ENCODE measurements at places on chromosomes 2 and 18. TPM values are rescaled to one million over a fixed set of nuclear protein-coding genes. Genes with fewer than 3 reads are reported as not detected.

The SPRED2 gene
- 6.7 TPM for total RNA-seq

- DNase-seq: no peak
Measured at GRCh38 chr2:224109751-224110150, 70.7 kb upstream of the SERPINE2 start.

DNA sequence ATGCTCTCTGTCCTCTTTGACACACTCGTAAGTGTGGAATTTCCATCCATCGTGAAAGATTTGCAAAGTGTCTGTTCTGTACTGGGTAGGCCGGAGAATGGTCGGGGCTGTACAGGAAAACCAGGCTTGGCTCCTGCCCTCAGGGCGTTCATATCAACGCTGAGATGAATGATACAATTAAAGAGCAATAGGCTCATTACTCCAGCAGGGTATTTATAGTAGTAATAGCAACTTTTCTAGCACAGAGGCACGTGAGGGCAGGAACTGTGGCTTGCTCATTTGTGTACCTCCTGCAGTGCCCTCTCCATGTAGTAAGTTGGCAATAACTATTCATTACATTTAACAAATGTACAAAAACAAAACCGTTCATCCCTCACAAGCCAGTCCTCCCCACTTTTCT, 5.3 kb upstream of the NCK2 start:
- no peak for DNase-seq

DNA sequence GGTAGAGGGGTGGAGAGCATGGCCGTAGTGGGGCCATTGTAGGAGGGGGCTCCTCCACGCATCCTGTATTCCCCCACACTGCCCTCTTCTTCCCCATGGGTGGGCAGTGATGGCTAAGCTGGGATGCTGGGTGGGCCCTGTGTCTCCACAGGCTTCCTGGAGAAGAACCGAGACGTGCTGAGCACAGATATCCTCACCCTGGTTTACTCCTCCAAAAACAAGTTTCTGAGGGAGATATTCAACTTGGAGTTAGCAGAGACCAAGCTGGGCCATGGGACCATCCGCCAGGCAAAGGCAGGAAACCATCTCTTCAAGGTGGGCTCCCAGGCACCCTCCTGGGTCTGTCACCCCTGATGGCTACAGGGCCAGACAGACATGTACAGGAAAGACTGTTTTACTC, 52.8 kb downstream of the MYO7B start:
- no peak for DNase-seq

- no peak for DNase-seq
Measured at GRCh38 chr2:82690757-82691411, 1768.2 kb downstream of the SUCLG1 start.

GRCh38 chr2:20427931-20428526, 18.8 kb upstream of the RHOB start:
- DNase-seq: no peak

DNA sequence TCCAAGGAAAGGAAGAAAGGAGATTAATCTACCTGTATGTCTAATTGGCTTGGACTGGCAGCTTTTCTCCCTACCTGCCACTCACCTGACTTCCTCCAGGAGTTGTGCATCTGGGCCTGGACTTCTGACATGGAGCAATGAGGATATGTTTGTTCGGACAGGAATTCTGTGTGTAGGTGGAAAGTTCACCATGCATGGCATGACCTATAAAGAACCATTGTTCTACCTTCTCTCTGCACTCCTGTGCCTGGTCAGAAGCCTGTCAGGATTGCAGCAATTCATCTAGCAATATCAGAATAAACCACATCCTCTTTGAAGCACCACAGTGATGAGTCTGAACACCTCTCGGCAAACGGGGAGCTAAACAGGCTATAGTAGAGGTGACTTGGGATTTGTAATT, 20.8 kb downstream of the CCDC85A start:
- DNase-seq: no peak

DNA sequence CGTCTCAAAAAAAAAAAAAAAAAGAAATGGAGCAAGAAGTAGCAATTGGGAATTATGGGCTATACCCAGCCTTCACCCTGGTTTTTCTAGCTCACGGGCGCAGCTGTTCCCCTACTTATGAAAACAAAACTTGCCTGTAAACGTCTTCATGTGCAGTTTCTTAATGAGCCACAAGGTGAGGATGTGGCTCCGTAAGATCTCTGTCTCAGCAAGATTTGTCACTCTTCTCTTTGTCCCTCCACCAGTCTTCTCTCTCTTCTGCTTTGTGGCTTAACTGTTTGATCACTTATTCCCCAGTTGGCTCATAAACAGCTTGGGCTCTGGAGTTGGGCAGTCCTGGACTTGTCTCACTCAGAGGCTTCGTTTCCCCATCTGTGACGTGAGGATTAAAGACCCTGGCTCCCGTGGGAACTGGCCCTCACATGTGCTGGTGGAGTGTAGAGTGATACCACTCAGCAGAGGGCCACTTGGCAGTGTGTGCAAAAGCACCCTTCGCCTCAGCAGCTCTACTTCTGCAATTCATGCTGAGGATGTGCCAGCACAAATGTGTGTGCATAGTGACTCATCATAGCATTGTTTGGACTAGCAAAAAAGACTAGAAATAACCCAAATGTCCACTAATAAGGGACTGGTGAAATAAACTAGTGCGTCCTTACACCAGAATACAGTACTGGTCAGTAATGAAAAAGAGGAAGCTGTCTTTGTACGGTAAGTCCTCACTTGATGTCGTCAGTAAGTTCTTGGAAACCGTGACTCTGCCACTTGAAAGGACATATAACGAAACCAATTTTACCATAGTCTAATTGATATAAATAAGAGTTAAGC, 8.7 kb downstream of the CEP68 start:
- DNase-seq: peak; percentile 99

GRCh38 chr18:9758624-9759075, 50.5 kb downstream of the RAB31 start:
- no peak for DNase-seq

- DNase-seq: no peak
Measured at GRCh38 chr2:37315364-37315763, 9.3 kb downstream of the PRKD3 start.

DNA sequence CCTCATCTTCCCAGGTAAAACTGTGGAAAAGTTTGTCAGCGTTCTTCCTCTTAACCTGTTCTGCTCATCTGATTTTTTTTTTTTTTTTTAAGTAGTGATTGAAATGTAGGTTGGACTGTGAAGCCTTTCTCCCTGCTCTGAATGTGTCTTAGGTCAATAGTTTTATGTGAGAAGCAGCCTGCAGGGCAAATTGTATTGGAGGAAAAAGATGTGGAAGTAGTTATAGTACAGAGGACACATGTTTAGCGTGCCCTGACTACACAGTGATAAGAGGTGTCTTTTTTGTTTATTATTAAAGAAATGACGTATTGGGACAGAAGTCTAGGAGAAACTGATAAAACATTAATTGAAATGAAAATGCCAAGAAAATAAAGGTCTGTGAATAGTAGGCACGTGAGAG, 1.5 kb downstream of the MTA3 start:
- no peak for DNase-seq

GRCh38 chr2:193845604-193846003, 1650.9 kb upstream of the TMEFF2 start:
- no peak for DNase-seq
